Kidney glomerular epithelial cell (primary cell): ENCODE measurements at places on chromosomes 4 and X.

GRCh38 chr4:106909486-106910188 lies 126.5 kb downstream of the DKK2 start:
- no peak for DNase-seq

DNA sequence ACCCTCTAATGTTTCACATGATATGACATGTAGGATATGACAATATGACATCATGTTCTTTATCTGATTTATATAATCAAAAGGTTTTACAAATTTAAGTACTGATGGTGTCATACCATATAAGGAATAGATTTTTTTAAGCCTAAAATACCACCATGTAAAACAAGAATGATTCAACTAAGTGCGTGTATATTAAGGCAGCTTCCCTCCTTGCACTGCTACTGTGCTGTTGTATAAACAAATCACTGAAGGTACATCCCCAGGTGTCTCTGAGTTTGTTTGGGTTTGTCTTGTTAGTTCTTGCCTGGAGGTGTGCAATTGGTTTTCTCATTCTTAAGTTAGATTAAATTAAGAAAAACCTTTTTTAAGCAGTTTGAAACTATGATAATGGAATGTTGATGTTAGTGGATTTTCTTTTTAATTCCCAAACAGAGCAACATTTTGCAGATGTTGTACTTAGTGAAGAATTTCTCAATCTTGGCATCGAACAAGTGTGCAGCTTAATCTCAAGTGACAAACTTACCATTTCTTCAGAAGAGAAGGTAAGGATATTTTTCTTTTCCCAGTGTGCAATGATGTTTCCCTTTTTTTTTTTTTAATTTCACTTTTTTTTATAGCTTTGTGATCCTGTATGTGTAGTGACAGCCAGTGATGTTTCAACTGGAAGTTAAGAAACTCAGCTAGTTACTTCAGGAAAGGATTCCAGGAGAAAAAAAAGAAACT lies 33.4 kb upstream of the MSMO1 start:
- DNase-seq = no peak

DNA sequence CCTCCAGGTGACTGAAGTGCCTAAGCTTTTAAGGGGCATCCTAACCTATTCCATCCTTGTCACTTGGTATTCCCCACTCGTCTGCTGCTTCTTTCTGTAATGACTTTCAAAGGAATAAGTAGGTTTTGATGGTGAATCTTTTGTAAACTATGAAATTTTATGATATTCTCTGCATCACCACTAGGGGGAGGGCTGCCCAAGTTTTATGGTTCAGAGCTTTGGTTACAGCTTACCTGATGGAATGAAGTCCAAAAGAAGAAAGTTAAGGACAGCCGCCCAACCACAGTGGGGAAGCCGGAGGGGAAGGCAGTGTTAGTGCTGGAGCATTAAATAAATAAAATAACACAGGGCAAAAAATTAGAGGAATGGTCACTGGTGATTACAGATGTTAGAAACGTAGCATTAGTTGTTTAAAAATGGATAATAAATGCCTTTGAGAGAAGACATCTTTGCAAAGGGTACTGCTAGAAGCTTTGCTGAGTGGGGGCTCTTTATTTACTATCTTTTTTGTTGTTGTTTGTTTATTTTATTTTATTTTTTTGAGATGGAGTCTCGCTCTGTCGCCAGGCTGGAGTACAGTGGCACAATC lies 204.9 kb downstream of the GBA3 start:
- DNase-seq = peak; percentile 45

- DNase-seq = no peak
These were observed 7.4 kb upstream of the BRS3 start for GRCh38 chrX:136480383-136480782.

DNA sequence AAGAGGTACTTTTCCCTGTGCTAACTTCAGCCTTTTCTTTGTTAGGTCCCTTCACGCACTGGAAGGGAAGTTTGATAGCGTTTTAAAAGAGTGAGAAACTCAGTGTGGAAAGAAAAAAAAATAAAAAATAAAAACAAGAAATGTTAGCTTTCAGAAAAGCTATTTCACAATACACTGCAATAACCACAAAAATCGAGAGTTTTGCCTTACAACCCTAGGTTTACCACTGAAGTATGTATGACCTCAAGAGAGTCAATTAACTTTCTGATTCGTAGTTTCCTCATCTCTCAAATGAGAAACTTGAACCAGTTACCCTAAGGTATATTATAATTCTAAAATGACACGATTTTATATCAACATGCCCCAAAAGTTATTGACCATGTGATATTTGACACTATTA lies 93.9 kb upstream of the JADE1 start:
- DNase-seq = no peak

DNA sequence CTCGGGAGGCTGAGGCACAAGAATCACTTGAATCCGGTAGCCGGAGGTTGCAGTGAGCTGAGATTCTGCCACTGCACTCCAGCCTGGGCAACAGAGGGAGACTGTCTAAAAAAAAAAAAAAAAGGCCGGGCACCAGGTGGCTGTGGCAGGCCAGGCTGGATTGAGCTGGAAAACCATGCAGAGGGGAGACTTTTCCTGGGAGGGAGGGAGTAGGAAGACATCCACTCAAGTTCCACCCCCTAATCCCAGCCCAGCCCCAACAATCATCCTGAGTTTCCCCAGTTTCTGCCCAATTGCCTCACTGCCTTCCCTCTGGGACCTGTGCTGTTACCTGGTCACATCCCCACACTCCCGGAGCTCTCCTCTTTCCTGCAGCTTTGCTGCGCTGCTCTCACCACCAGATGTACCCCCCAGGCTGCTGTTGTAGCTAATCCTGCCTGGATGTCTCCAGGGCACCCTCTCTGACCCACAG lies 9.0 kb upstream of the TSPYL2 start:
- no peak for DNase-seq

GRCh38 chr4:171644430-171645057 lies 168.7 kb upstream of the GALNTL6 start:
- no peak for DNase-seq

DNA sequence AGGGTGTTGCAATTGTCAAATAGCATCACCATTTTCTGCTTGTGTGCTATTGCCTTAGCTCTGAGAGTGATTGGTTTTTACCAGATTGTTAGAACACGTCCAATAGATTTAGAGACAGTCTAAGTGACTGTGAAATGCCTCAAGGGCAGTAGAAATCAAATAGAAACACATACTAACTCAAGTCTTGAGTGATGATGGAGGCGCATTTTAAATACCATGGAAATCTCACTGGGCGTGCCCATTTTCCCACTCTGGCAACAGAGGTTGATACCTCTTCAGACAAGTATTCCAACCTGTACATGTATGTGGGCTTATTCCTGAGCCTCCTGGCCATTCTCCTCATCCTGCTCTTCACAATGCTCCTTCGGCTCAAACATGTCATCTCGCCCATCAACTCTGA lies 7.2 kb downstream of the SERTM2 start:
- no peak for DNase-seq

GRCh38 chr4:138646383-138646782 lies 369.2 kb upstream of the NOCT start:
- no peak for DNase-seq

DNA sequence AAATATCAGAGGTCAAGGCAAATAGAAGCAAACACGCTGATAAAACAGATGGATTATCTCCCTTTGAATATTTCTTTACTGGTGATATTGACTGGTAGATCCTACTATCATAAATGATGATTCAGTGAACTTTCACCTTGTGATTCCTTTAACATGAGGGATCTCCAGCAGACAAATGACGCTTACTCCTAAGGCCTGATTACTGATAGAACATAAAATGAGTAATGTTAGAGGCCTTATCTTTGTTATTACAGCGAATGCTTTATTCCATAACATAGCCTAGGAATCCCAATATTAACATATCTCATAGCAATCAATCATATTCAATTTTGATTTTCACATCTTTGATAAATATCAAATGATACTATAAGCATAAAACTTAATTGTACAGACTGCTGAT lies 152.3 kb downstream of the SLC10A7 start:
- DNase-seq = no peak

GRCh38 chr4:132767901-132768300 lies 381.2 kb upstream of the PCDH10 start:
- DNase-seq = no peak

- DNase-seq = no peak
These were observed 218.3 kb downstream of the SOWAHB start for GRCh38 chr4:76679691-76680090.

- no peak for DNase-seq
These were observed 17.3 kb downstream of the HPGD start for GRCh38 chr4:174505007-174505406.

- DNase-seq = peak; percentile 3
These were observed 402 bp upstream of the UPRT start for GRCh38 chrX:75273483-75273882.

- DNase-seq = no peak
These were observed 308.1 kb upstream of the GATB start for GRCh38 chr4:152068866-152069265.

- no peak for DNase-seq
These were observed 14.0 kb upstream of the DUSP21 start for GRCh38 chrX:44829832-44830231.

DNA sequence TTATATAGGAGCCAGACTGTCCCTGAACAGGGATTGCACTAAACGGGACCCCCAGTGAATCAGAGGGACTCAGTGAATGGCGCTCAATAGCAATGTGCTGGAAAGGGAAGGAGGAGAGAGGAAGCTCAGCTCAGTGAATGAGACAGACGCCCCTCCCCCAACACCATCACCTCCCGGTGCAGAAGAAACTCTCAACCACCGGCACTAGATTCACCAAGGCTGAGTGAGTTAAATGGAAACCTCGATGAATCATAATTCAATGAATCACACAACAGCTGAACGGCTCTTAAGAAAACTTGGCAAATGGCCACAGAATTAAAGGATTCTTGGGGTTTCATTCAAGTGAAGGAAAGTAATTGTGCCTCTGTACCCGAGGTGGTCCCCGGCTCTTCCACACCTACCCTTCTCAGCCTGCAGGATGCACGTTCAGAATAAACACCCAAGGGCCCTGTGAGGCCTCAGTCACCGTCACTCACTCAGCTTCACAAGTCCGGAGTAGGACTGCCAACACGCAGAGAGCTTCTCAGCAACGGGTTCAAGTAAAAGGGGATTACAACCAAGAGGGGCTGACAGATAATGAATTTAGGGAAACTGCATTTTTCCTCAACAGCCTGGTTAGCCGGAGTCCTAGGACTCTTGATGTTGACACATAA lies 29.3 kb downstream of the CRMP1 start:
- peak; percentile 90 for DNase-seq

GRCh38 chr4:139844057-139844456 lies 178.4 kb downstream of the MGST2 start:
- DNase-seq = no peak

DNA sequence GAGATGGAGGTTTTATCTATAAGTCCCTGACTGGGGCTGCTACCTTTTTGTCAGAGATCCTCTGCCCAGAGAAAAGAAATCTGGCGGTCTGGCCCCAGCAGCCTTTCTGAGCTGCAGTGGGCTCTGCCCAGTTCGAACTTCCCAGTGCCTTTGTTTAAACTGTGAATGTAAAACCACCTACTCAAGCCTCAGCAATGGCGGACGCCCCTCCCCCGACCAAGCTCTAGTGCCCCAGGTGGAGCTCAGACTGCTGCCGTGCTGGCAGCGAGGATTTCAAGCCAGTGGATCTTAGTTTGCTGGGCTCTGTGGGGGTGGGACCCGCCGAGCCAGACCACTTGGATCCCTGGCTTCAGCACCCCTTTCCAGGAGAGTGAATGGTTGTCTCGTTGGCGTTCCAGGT lies 121.8 kb downstream of the TSPAN5 start:
- DNase-seq = no peak

- no peak for DNase-seq
These were observed 240.5 kb upstream of the CXXC4 start for GRCh38 chr4:104735174-104735573.

- DNase-seq = no peak
These were observed 13.0 kb downstream of the TRAPPC2 start for GRCh38 chrX:13721371-13721770.

GRCh38 chr4:88812420-88812819 lies 114.8 kb upstream of the NAP1L5 start:
- no peak for DNase-seq

GRCh38 chr4:188403272-188403671 lies 264.0 kb downstream of the TRIML1 start:
- DNase-seq = no peak

GRCh38 chr4:182062936-182063335 lies 180.3 kb upstream of the TENM3 start:
- DNase-seq = peak; percentile 72

GRCh38 chr4:149794352-149794751 lies 21.3 kb downstream of the IQCM start:
- no peak for DNase-seq

DNA sequence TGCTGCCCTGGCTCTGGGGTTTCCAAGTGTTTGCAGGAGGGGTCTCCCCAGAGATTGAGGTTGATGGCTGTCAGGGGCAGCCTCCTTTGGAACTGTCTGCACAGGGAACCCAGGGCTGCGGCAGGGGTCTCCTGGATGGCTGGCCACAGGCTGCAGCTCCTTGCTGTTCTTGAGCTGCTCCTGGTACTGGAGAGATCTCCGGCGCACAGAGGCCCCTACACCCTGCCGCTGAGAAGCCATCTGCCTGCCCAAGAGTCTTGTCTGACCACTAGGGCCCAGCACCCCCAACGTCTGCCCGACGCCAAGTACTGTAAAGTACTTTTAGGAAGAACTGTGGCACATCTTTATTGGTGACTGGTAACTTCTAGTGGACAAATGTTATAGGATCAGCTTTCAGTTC lies 13.5 kb downstream of the STIM2 start:
- no peak for DNase-seq

DNA sequence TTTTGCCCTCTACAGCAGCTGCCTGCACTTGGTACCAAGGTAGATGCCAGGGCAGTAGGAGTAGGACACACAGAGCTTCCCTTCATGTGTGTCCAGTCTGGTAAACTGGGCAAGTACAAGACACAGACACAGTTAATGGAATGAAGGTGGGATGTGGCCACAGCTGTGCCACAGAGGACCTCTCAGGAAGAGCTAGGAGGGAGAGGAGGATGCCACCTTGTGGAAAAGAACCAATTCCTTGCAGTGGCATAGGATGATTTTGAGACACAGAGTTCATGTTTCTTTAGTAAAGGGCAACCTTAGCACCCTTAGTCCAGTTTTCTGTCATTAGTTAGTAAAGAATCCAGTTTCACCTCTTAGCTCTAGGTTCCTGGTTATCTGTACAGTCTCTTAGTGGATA lies 36.3 kb upstream of the TBC1D14 start:
- DNase-seq = no peak

DNA sequence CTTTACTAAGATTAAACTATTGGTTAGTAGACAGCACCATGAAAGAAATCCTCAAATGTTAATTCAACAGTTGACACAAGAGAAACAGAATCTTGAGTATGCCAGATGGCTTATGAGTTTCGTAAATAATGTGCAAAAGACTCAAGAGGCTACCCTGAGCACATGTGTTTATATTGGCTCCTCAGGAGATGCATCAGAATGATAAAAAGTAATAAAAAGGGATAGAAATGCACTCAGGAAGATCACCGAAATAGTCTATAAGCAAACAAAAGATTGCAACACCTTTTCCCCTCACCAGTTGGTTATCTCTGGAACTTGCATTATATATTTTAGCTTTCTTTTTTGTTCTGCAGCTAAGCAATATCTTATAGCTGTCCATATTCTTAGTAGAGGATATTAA lies 84.4 kb downstream of the SCFD2 start:
- no peak for DNase-seq

GRCh38 chr4:16122784-16123183 lies 39.0 kb upstream of the PROM1 start:
- no peak for DNase-seq
